ENCODE measurements at places on chromosomes 11 and 22. TPM values are rescaled to one million over a fixed set of nuclear protein-coding genes. Genes with fewer than 3 reads are reported as not detected.

DNA sequence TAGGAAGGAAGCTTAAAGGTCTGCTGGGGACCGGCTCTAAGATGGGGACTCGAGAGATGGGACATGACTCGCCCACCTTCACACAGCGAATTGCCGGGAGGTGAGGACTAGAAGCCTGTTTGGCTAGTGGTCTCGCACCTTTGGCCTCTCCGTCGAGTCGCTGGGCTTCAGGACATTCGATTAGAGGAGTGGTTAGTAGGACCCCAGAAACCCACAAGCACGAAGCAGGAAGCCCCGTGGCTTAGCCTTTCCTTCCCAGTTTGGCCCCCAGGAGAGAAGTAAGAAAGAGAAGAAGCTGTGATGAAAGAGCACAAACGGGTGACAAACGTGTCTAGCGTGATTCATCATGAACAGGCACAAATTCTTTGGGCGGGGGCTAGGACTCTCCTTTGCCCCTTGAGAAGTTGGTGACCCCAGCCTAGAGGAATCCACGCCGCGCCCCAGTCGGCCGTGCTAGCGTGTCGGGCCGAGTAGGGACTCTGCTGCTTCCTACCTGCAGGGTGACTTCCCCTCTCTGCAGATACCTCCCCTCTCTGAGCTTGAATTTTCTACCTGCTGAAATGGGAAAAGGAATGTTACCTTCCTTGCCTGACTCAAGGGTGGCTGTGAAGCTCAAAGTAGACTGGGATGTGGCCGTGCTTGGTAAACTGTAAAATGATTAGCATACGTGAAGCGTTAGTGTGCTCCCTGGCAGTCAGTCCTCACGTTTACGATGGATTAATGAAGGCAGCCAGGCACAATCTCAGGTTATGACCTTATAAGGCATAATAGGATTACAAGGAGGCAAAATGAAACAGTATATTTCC lies 1.1 kb upstream of the ADM start:
- DNase-seq, result peak; percentile 64

DNA sequence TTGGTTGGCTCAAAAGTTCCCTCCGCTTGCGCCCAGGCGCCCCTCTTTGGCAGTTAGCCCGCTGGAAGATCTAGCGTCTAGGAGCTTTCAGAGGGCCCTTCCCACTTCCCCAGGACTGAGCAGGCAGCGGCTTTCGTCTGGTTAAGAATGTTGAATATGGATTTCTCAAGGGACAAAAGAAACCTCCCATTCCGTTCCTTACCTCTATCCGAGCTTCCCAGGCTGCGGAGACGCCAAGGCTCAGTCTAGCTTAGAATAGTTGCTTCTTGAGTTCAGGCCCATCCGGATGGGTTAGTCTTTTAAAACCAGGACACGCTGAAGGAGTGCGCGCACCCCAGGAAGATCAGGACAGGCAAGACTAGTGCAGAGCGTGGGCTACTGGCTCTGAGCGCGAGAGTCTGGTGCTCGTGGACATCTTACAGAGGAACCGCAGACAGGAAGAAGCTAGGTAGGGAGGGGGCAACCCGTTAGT lies 1.6 kb downstream of the NELL1 start:
- no peak for DNase-seq

- DNase-seq, result no peak
These were observed 59.3 kb upstream of the TTC12 start for GRCh38 chr11:113255096-113255495.

DNA sequence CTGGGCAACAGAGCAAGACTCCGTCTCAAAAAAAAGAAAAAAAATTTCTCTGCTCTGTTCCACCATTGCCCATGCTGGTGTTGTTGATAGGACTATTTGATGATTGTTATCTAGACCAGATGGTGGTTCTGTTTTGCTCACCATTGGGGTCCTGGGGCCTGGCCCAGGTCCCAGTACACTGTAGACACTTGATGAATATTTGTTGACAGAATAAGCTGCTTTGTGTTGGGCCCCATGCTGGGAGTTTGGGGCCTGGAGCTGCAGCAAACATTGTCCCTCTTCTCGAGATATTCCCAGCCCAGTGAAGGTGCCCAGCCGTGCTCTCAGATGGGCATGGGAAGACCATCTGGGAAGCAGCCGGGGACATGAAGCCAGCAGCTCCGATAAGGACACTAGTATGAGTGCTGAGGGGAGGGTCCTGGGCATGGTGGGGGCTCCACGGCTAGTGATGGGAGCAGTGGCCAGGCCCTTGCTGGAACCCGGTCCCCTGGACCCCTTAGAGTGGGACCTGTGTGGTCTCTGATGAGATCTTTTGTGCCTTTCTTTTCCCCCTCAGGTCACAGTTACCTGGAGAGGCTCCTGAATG lies 13.6 kb downstream of the INCENP start:
- no peak for DNase-seq

- DNase-seq, result no peak
These were observed 177.8 kb downstream of the CEP164 start for GRCh38 chr11:117505285-117505970.

OR52B6 gene
- total RNA-seq, result not detected

DNA sequence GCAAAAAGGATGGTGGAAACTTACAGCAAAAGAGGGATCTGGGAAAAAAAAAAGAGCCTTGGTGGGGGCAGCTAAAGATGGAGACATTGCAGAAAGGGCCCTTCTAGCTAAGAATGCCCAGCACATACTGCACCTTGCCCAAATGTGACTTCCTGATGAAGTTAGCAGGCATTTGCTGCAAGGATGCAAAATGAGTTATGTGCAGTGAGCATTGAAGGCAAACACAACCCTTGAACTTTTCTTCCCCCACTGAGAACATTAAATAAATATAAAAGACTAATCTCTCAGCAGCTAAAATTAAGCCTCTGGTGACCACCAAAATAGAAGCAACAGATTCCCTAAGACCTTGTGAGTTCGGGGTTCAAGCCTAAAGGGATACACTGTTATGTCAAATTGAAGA lies 129.9 kb downstream of the ARL14EP start:
- DNase-seq, result no peak

GDPD4 gene
- total RNA-seq, result 10.2 TPM
